ENCODE measurements at places on chromosomes 6 and 20. TPM values are rescaled to one million over a fixed set of nuclear protein-coding genes. Genes with fewer than 3 reads are reported as not detected.

GRCh38 chr6:5459346-5459745 lies 198.0 kb downstream of the FARS2 start:
- no peak for DNase-seq

DNA sequence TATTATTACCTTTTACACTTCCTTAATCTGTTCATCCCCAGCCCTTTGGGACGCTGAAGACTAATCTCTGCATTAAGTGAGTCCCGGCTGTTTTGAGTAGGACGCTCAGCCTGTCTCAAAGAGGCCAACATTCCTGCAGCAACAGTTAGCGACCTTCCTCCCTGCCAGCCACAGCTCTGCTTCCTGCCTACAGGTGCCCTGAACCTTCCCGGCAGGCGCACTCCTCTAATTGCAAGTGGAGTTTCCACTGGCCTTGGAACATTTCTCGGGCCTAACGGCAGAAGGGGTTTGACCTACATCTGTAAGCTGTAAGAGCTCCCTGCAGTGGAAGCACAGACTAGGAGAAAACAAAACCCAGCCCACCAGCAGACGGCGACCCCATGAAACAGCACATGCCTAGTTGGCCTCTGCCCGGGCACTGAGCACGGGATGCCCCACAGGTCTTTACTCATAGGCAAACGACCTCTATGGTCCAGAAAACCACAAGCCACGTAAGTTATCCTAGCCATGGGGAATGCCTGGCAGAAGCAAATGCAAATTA lies 137.9 kb downstream of the DTNBP1 start:
- no peak for DNase-seq

DNA sequence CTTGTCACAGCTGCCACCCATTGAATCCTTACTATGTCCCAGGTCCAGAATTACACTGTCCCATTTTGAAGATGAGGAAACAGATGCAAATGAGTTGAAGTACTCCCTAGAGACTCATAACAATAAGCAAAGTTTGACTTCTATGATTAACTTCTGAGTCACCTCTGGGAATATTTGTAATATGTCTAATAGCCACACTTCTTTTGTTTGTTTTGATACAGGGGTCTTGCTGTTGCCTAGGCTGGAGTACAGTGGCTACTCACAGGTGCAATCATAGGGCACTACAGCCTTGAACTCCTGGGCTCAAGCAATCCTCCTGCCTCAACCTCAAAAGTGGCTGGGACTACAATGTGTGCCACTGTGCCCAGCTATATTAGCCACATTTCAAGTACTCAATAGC lies 11.4 kb upstream of the SOX12 start:
- no peak for DNase-seq

Gene FOXQ1
- total RNA-seq = not detected

Measured in dermis microvascular lymphatic vessel endothelial cell (primary cell).